NCI-H774 (cell line): ENCODE measurements at places on chromosomes 16 and 17.

GRCh38 chr16:66402166-66402565, 24.9 kb upstream of the BEAN1 start:
- no peak for DNase-seq

GRCh38 chr16:9077091-9077809, 14.2 kb upstream of the HAPSTR1 start:
- DNase-seq: no peak

- no peak for DNase-seq
These were observed 83.2 kb downstream of the ARHGAP23 start for GRCh38 chr17:38511150-38512108.

DNA sequence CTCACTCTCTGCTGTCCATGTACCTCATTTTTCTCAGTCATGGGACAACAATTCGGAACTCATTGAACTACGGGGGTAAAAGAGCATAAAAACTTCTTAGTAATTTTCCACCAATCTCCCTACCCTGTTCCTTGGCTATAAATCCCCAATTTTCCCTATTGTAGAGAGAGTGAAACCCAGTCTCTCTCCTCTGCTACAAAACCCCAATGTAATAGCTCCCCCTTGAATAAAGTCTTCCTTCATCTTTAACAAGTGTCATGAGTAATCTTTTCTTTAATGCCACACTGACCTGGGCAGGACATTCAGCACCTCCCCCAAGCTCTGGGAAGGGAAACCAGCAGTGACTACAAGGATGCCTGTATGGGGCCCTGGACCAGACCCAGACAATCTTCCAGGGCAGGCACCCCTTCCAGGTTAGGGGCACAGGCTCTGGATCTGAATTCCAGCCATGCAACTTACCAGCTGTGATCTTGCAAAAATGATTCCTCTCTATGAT, 10.2 kb upstream of the EIF1 start:
- DNase-seq: no peak

DNA sequence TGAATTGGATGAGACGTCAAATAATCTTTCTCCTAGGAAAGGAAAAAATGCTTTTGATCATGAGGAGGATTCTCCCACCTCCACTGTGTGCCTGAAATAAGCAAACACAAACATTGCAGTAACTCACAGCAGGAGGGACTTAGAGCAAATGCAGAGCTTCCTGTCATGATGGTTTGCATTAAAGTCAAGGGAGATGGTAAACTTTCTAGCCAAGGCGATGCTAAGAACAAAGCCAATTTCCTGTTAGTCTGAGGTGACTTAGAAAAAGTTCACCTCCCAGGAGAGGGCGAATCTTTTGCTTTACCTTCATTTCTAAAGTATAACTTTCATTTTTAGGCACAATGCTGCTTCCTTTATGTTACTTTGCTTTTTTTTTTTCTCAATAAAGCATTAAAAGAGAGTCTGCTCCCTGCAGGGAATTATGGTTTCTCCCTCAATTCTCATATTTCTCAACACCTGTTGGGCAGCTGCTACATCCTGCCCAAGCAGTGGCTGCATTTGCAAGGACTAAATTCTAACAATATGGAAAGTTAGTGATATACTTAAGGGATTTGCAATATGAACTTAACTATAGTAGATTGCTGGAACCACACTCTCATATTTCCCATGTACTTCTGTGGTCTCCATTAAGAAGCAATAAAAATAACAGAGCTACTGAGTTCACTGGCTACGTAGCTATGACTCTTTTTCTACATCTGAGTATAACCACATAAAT, 175.6 kb downstream of the PCTP start:
- DNase-seq: no peak

GRCh38 chr17:76498876-76499251, 2.4 kb downstream of the RHBDF2 start:
- no peak for DNase-seq

GRCh38 chr17:82414548-82415281, 3.4 kb upstream of the HEXD start:
- no peak for DNase-seq

DNA sequence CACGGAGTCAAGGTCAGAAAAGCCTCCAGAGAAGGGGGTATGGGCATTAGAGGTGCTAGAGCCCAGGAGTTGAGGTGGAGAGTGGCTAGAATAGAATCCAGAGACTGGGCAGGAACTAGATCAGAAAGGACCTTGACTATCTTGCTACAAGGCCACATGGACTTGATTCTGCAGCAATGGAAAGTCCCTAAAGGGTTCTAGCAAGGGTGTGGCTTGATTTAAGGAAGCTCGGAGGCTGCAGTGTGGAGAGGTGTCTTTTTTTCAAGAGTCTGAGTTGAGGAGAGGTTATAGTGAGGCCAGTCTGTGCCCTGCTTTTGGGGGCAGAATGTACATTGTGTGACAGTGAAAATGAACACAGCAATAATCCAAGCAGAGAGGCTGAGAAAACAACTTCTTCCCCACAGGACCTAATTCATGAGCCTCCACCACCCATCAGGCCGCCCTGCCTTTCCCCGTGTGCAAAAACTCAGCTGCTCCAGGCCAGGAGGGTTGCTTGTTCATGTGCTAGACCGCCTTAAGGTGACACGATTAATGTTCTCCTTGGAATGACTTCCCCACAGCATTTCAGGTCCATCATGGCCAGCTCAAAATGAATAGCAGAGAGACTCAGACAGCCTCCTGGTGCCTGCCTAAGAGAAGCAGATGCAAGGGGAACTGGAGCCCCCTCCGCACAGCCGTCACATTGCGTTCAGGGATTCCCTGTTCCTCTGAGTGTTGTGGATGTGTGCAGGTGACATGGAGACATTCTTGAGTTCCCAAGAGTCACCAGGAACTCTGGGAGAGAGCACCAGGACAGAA, 8.7 kb upstream of the BEAN1 start:
- no peak for DNase-seq

DNA sequence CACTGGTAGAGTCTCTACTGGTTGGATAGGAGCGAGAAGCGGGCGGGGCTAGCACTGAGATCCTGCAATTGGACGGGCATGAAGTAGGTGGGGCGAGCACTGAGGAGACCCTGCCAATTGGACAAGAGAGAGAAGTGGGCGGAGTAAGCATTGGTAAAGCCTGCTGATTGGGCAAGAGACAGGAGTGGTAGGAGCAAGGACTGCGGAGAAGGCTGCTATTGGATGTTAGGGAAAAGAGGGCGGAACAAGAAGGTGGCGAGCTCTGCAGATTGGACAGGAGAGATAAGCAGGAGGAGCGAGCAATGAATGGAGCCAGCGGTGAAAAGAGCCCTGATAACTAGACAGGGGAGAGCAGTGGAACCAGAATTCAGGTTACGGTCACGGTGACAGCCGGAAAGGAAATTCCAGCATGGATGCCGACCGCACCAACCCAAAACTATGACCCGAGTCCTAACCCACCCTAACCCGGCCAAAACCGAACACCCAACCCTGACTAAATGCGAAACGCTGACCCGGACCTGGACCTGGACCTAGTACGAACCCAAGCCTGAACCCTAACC, 4.8 kb downstream of the SCGB1C2 start:
- DNase-seq: no peak

DNA sequence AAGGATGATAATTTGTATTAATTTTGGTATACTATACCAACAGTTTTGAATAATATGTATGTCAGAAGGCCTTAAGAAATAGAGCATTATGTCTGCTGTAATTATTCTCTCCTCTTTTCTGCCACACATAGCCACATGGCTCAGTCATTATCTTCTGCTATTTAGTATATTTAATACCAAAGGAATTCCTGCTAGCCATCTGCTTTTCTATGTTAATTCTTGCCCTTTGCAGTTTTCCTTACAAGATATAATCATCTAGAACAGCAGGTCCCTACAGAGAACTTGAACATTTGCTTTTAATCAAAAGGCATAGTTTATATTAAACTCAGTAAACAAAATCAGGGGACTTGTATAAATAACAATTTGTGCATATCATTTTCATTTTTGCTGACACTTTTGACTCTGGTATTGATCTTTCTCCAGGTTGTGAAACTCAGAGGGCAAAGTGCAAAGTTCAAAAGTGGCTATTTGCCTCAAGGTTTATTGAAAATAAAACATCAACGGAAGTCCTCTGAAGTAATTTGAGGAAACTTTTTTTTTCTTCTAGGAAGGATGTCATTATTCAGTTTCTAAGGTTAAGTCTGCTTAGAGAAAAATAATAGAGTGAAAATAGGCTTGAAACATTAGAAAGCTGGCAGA, 702.0 kb downstream of the KCNJ2 start:
- DNase-seq: no peak

GRCh38 chr17:62140836-62141235, 75.8 kb upstream of the MED13 start:
- no peak for DNase-seq

DNA sequence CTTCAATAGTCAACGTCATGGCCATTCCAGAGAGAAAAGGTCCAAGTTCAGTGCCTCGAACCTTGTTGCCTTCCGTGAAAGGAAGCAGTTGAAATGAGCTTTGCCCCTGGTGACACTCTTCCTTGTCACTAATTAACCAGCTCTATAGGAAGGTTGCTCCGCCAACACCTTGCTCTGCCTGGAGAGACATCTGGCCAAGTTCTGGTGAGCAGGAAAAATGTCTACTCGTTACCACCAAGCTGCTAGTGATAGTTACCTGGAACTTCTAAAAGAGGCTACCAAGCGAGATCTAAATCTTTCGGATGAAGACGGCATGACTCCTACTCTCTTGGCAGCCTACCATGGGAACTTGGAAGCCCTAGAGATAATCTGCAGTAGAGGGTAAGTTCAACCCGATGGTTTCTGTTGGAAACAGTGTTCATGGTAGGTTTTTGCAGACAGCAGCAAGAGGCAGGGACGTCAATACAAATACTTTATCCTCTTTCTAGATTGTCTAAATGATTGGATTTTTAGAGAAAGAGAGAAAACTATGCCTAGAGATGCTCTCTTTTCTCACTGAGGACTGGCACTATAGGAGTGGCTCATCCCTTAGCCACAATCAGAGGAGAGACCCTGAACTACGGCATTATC, at the start of gene ANKS4B:
Gene ANKS4B, plus strand, starts transcription at position 179 of the 630 bp plus-strand sequence. Its CDS starts 39 bp downstream, at position 218.
- DNase-seq: no peak

DNA sequence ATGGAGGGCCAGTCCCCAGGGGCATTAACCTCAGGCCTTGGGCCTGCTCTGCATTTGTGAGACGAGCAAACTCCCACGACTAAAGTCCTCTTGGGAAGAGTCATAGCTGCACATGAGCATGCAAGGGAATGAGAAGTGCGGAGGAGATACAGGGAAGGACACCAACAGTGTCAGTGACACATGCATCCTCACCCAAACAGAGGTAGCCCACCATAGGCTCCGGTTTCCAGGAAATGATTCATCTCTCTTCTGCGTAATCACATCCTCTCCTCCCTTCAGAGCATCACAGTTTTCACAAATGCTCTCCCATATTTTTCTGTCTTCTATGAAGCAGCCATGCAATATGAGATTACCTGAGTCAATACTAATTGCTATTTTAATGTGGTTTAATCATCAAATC, 725.7 kb upstream of the GOT2 start:
- DNase-seq: no peak

- DNase-seq: no peak
These were observed at the start of gene NHERF2 for GRCh38 chr16:2026461-2027023. NHERF2 (plus strand) TSS chr16:2026902; CDS start chr16:2027006, 104 bp downstream.

DNA sequence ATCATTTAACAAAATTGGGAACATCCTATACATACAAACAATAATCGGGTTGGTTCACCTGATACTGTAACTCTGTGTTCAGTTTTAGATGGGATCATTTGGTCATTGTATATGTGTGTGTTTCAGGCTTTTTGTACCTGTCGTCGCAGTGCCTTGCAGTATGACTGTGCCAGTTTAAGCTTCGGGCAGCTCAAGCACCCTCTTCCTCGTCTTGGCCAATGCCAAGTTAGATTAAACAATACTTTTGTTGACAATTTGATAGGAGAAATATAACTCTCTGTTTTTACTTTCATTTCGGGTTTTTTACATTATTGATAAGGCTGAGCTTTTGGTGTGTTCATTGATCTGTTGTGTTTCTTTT, 37.0 kb upstream of the ARHGAP17 start:
- DNase-seq: no peak

- DNase-seq: no peak
These were observed 22.8 kb downstream of the ABCC1 start for GRCh38 chr16:15972046-15972868.
